ENCODE measurements at places on chromosomes 5 and 9. TPM values are rescaled to one million over a fixed set of nuclear protein-coding genes. Genes with fewer than 3 reads are reported as not detected.
A peak's percentile ranks its signal among the peaks of the same experiment; 100 is the strongest.

The SPATA31E1 gene
- not detected for total RNA-seq

DNA sequence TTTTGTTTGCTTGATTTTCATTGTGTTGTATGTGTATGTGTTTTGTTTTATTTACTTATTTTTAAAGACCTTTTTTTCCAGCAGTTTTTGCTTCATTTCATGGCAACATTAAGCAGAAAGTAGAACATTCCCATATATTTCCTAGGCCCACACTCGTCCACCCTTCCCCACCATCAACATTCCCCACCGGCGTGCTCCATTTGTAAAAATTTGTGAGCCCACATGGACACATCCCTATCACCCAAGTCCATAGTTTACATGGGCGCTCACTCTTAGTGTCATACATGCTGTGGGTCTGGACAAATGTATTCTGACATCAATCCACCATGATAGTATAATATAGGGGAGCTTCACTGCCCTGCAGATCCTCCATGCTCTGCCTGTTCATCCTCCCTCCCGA, 133.8 kb downstream of the ADAMTS16 start:
- H3K27ac ChIP-seq = no peak overlapping the region
- no peaks in the 10 kb centered on the region for H3K27me3 ChIP-seq
- H3K36me3 ChIP-seq = no peaks in the 10 kb centered on the region

DNA sequence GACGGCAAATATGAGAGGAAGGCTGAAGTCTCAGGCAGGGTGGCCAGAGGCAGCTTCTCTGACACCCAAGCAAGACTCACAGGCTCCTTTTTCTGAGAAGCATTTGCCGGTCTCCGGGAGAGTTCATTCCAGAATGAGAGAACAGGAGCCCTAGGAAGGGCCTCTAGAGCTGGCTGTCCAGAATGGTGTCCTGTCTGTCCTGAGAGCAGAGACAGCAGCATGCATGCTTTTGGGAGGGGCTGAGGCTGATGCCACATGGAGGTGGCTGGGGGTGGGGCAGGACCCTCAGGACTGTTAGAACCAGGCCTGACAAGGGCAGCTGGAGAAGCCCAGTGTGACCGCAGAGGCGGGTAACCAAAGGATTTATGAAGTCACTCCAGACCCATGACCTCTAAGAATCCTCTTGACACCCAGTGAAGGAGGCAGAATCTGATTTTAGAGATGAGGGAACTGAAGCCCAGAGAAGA, 60.0 kb downstream of the SHB start:
- H3K27me3 ChIP-seq = no peaks in the 10 kb centered on the region
- H3K4me1 ChIP-seq = peaks cover 19% of the 10 kb centered on the region
- H3K36me3 ChIP-seq = no peaks in the 10 kb centered on the region
- H3K27ac ChIP-seq = peak overlapping the region; percentile 58
- no peak for DNase-seq

The TAF11L10 gene
- total RNA-seq = not detected

DNA sequence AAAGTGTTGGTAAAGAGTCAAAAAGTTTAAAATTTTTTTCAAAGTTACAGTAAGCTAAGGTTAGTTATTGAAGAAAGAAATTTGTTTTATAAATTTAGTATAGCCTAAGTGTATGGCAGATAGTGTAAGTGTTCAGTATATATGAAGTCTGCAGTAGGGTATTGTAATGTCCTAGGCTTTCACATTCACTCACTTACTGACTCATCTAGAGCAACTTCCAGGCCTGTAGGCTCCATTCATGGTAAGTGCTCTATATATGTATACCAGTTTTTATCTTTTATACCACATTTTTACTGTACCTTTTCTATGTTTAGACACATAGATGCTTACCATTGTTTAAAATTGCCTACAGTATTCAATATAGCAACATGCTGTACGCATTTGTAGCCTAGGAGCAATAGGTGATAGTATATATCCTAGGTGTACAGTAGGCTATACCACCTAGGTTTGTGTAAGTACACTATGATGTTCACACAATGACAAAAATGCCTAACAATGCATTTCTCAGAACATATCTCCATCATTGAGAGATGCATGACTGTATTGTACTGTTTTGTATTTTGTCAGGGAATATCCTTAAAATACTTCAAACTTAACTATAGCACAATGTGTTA, 38.5 kb downstream of the CYSTM1 start:
- no peak for DNase-seq
- H3K4me3 ChIP-seq = no peak overlapping the region
- H3K27ac ChIP-seq = no peak overlapping the region
- H3K4me1 ChIP-seq = peaks cover 28% of the 10 kb centered on the region
- H3K36me3 ChIP-seq = no peaks in the 10 kb centered on the region

The CNTLN gene
- total RNA-seq = 4.3 TPM

The BTNL8 gene
- not detected for total RNA-seq

The ADGRV1 gene
- 15.5 TPM for total RNA-seq

Measured in cardiac muscle cell (in vitro differentiated cells and primary cell).